AG08395 (cell line): ENCODE measurements at places on chromosomes 6 and 20.

GRCh38 chr6:84314377-84314898 is 87.0 kb upstream of the CEP162 start:
- no peak for DNase-seq

- no peak for DNase-seq
Observed at GRCh38 chr20:51116765-51117686, 94.1 kb upstream of the KCNG1 start.

DNA sequence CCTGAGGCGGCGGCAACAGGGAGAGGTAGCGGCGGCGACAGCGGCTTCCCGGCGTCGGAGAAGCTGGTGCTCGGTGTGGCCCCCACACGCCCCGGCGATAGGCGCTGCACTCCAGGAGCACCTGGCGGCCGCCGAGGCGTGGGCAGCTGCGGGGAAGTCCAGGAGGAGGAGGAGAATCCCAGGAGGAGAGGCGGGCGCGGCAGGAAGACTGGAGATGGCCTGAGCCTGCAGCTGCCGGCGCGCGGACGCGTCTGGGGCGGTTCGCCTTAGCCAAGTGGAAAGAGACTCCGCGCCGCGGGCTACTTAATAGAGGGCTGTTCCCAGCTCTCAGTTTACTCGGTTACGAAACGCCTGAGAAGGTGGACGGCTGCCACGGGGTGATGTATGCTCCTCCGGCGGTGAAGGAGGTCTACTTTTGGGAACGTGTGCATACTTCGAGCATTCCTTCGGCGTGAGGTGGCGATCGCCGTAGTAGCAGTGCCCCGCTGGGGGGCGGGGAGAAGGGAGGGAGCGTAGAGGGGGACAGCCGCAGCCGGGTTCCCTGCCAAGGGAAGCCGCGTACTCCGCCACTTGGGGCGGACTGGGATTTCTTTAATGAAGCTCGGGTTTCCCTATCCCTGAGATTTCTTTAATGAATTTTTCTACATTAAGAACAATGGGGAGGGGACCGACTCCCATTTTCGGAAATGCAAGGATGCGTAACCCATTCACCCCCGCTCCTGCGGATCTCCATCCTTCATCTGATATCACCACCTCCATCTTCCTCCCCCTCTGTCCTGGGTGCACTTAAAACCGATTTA is at the start of gene COL12A1:
Gene COL12A1 (minus strand): TSS at position 278 of the 800 bp plus-strand sequence. CDS start 3,261 bp downstream, outside the sequence.
- DNase-seq = peak; percentile 96

DNA sequence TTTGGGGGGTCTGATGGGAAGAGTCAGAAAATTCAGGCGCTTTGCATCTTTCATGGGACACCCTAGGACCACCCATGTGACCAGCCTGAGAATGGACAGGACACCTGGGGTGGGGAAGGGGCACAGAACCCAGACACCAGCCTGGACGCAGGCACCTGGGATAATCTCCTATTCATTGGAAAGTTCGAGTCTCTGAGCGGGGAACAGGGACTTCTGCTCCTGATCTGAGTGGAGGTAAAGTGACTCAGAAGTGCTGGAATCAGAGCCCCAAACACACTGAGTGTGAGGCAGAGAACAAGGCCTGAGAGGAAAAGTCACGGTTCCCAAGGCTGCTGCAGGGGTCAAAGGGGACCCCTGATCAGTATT is 1.4 kb downstream of the HLA-B start:
- no peak for DNase-seq

DNA sequence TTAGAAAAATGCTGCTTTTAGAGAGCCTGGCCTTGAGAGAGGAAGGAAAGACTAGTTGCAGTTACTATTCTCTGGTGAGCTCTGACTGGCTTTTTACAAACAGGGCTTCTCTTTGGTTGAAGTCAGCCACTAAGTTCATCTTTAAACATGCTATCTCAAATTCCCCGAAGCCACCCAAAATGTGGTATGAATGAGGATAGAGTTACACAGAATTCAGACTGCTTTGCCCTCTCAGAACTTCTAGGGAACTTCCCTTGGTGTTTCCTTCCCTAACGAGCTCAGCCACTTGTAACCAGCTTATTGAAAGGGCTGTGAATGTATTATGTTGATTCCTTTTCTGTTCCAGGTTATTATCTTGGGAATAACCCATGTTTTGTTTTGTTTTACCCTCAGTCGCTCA is 73.5 kb downstream of the EFHC1 start:
- DNase-seq = no peak
